ENCODE measurements at places on chromosomes 1 and 21.

GRCh38 chr1:9374748-9375341, 82.2 kb downstream of the SPSB1 start:
- no peak for DNase-seq

- no peak for DNase-seq
Measured at GRCh38 chr1:115433483-115433882, 95.4 kb upstream of the NGF start.

GRCh38 chr1:28199328-28200233, 23.1 kb upstream of the PTAFR start:
- no peak for DNase-seq

- DNase-seq: no peak
Measured at GRCh38 chr1:219085988-219086387, 87.7 kb upstream of the LYPLAL1 start.

GRCh38 chr1:196607981-196608380, 259 bp downstream of the KCNT2 start:
- DNase-seq: no peak

DNA sequence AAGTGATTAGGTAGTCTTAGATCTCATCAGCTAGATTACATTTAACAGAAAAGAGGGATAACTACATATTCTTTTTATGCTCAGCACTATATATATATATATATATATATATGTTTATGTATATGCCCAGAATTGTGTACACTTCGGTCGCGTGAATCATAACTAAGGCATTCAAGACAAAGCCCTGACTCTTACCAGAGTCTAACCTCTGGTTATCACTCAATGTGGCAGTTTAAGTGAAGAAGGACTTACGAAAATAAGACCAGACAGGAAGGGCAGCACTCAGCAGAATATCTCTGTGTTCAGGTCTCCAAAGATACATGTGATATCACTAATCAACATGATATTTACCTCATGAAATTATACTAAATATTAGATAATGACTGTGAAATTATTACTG, 1326.7 kb downstream of the MRPL39 start:
- no peak for DNase-seq

GRCh38 chr21:41709965-41710822, 56.7 kb downstream of the RIPK4 start:
- DNase-seq: no peak

GRCh38 chr1:114154146-114154962, 685 bp upstream of the SYT6 start:
- DNase-seq: no peak

GRCh38 chr1:231613419-231614349, 12.9 kb upstream of the DISC1 start:
- DNase-seq: no peak

Measured in glomerular endothelial cell (primary cell).